Activated naive CD4-positive, alpha-beta T cell (primary cell): ENCODE measurements at places on chromosomes 2 and 18.
A peak's percentile ranks its signal among the peaks of the same experiment; 100 is the strongest.

DNA sequence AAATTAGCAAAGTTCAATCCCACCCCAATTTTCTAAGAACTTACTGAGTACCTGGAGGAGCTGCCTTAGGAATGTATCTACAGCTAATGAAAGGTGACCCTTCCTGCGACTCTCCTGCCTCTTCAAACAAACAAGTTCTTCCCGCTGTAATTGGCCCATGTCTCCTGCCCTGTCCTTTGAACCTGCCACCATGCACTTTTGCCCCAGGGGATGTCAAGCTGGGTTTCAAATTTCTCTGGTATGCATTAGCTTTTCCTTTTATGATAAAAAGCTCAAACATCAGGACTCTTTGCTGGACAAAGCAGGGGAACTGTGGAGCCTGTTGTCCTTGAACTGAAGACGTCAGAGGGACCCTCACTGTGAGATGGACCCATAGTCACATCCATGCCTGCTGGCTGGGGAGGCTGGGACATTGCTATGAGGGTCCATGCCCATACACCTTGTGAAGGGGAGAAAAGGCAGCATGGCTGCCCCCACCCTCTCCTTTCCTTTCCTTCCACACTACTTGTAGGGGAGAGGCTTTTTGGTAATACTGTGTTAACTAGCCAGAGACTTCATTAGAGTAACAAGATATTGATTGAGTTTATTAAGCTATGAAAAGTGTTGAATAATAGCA is 210.7 kb upstream of the COPS8 start:
- no peak for DNase-seq

GRCh38 chr18:63264871-63265270 is 54.7 kb downstream of the BCL2 start:
- no peak for DNase-seq

DNA sequence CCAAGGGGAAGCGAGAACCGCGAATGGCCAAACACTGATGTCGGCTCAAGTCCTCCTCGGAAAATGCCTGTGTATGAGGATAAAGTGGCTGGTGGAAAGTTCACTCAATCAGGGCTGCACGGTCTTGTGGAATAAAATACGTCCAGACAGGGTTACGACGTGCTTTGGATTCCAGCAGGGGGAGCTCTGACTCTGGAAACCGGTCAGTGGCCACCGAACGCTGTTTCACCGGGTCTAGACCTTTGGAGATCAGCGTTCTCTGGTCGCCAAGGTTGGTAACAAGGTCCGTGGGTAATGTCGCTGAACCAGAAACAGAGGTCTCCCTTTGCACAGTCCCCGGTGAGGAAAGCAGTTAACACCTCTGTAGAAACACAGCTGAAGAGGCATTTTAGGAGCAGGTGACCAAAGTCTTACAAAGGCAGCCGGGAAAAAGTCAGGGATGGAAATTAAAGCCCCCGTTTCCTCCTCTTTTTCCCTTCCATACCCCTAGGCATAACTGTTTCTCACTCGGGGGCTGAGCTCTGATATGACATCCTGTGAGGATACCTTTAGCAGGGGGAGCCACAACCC is 47.8 kb downstream of the CDCA7 start:
- peak; percentile 47 for DNase-seq

GRCh38 chr2:236774171-236774570 is 204.5 kb downstream of the ACKR3 start:
- DNase-seq = no peak

DNA sequence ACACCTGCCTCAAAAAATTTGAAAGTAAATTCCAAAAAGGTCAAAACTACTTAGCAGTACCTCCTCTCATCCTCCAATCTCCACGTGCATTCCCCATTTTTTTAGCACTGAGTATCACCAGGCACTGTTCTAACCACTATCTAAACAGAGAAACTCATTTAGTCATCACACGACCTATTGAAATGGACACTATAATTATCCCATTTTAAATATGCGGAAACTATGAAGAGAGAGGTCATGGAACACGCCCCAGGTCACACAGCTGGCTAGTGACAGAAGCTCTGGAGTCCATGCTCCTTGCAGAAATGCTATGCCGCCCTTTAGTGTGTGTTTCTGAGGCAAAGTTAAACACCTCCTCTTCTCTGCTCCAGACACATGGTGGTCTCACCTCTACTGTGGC is 99.5 kb downstream of the CABYR start:
- DNase-seq = no peak

DNA sequence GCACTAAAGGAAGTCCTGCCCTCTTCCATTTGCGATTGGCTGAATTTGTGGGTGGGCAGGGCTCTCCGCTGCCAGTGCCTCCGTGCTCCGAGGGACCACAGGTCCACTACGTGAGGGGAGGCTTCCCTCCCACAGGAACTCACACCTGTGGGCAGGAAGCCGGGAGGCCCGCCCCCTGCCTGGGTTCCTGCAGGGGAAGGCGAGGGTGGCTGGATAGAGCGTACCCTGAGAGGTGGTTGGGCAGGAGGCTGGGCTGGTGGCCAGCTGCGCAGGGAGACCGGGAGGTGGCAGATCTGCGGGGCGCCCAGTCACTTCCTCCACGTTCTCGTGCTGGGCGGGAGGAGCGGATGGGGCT is 47.0 kb upstream of the PTH2R start:
- DNase-seq = no peak

DNA sequence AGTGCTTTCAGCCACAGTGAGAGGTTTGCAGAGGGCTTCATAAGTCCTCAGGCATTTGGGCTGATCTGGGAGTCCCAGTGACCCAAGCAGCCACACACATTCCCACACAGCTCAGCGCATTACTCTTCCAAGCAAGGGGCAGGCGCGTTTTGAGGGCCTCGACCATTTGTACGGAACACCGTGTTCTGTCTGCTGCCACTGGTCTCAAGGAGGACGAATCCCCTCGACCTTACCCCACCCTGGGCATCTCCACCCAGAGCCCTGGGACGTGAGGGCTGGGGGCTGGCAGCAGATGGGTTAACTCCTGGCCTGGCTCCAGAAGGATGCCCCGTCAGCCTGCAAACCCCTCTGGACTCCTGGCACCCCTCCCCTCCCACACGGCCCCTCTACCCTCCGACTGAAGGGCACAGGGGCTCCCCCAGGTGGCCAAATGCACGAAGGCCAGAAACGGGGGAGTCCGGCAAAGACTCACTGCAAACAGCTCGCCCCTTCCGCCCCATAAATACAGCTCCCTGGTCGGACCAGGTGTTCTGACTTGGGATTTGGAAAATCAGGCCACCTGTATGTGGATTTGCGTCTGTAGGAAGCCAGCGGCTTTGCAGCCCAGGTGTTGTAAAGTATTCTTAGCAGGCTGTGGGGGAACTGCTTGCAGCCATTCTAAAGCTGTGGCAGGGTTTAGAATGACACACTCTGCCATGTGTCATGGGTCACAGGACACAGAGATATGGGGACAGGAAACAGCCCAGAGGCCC is 33.6 kb upstream of the PTMA start:
- no peak for DNase-seq

- no peak for DNase-seq
Observed at GRCh38 chr2:159183346-159183745, 103.2 kb downstream of the WDSUB1 start.

DNA sequence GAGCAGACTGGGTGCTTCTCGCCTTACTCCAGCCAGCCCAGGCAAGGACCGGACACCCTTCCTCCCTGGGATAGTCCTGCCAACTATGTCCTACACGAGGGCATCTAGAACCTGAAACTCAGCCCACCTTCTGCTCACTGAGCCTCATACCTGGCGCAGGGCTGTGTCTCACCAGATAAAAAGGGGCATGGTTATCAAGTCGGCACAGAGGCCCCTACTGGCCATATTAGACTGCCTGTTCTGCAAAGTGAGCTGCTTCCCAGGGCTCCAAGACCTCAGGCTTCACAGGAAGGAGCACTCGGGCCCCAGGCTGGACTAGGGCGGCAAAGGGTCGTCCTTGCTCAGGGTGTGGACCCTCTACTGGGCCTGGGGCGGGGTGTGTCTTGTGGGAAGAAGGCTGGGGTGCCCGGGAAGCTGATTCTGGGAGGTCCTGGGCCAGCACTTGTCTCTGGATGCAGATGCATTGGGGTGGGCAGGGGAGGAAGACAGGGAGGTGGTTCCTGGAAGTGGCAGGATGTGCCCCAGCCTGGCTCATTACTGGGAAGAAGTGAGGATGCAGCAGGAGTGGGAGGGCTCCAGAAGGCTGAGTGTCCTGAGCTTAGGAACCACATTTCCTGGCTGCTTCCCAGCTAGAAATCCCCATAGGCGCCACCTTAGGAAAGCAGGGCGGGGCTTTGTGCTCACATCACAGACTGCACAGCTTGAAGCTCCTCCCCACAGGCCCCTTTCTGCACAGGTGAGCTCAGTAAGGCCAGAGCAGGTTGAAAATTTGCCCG is 19.6 kb downstream of the EHD3 start:
- no peak for DNase-seq

DNA sequence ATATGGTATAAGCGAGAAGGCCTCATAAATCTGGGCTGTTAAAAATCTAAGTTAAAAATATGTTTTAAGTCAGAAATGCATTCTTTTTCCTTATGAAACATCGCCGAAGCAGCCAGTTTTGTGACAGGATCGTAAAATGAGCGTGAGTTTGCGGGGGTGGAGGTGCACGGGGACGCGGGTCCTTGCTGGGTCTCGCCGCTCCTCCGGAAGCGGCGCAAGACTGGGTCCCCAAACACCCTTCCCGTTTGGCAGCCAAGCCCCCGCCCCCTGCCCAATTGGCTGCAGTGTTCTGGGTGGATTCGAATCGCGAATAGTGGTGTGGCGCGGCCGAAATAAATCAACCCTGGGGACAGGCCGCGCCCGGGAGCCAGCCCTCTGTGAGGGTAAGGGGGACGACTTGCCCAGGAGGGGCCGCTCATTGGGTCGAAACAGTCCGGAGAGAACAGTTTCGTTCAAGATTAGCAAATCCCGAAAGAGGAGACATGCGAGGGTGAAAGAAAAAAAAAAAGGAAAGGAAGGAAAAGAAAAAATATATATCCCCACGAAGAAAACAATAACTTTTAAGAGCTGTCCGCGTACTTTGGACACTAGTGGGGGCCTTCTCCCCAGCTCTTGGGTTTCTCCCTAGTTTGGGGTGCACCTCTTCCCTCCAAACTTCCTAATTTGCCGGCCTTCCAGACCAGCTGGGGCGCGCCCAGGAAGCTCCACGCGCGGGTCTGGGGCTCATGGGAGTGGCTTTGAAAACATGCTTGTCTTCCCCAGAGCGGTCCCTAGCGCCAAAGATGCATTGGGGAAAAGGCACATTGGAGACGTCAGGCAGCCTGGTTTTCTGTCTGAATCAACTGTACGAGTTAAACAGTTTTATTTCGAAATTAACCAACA is 3.1 kb upstream of the GATA6 start:
- DNase-seq = no peak

DNA sequence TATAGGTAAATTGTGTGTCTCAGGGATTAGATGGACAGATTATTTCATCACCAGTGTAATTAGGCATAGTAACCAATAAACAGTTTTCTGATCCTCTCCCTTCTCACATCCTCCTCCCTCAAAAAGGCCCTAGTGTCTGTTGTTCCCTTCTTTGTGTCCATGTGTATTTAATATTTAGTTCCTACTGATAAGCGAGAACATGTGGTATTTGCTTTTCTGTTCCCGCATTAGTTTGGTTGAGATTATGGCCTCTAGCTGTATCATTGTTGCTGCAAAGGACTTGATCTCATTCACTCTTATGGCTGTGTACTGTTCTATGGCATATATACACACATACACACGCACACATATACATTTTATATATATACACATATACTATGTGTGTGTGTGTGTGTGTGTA is 866.2 kb downstream of the CCDC85A start:
- DNase-seq = no peak

- DNase-seq = no peak
Observed at GRCh38 chr2:97932975-97933662, 62.6 kb downstream of the TMEM131 start.

DNA sequence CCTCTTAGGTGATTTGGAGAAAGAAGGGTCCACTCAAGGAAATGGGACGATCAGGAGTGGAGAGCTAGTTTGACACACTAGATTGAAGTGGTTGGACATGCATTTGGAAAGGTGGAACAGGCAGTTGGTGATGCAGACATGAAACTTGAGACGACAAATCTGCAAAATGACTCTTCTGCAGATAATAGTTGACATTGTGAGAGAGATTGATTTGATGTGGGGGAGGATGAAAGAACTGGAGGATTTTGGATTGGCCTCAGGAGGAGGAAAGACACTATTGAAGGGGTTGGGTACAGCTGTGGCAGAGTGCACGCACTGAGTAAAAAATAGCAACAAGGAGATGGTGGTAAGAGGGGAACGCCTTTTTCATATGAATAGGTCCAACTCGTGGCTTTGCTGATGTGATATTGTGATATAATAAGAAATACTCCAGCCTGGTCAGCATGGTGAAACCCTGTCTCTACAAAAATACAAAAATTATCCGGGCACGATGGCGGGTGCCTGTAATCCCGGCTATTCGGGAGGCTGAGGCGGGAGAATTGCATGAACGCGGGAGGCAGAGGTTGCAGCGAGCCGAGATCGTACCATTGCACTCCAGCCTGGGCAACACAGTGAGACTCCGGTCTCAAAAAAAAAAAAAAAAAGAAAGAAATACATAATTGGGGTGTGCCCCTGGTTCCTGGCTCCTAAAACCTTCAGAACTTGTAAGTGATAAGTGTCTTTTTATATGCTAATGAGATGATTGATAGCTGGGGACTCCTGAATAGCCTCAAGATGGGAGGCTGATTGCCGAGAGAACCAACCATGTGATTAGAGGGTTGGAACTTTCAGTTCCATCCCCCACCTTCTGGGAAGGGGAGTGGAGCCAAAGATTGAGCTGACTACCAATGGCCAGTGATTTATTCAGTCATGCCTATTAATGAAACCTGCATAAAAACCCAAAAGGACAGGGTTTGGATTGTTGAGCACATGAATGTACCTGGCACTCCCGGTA is 9.7 kb downstream of the TTLL4 start:
- DNase-seq = no peak

DNA sequence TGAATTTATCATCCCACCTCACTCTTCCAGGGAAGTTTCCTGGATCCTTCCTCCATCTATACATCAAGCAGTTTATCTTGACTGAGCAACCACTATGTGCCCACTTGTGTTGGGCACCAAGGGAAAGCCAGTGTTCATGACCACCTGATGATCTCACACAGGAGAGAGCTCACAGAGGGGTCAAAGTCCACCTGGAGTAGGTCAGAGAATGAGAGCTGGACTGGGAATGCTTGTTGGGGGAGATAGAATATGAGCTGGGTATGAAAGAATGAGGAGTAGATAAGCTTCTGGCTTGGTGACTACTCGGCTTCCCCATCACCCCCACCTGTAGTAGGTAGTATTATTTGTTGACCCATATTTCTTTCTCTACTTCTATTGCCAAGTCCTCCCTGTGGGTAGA is 72.2 kb upstream of the CYRIA start:
- no peak for DNase-seq

GRCh38 chr2:145032791-145033190 is 512.9 kb upstream of the ZEB2 start:
- DNase-seq = no peak

GRCh38 chr18:47936952-47937351 is 6.5 kb upstream of the SMAD2 start:
- no peak for DNase-seq

GRCh38 chr2:202238234-202239197 is at the start of gene SUMO1:
SUMO1 (minus strand) TSS chr2:202238597; CDS start chr2:202238451, 146 bp downstream.
- peak; percentile 77 for DNase-seq
